IPS DF 19.7 (cell line): ENCODE measurements at places on chromosomes 16 and 17.
A peak's percentile ranks its signal among the peaks of the same experiment; 100 is the strongest.

DNA sequence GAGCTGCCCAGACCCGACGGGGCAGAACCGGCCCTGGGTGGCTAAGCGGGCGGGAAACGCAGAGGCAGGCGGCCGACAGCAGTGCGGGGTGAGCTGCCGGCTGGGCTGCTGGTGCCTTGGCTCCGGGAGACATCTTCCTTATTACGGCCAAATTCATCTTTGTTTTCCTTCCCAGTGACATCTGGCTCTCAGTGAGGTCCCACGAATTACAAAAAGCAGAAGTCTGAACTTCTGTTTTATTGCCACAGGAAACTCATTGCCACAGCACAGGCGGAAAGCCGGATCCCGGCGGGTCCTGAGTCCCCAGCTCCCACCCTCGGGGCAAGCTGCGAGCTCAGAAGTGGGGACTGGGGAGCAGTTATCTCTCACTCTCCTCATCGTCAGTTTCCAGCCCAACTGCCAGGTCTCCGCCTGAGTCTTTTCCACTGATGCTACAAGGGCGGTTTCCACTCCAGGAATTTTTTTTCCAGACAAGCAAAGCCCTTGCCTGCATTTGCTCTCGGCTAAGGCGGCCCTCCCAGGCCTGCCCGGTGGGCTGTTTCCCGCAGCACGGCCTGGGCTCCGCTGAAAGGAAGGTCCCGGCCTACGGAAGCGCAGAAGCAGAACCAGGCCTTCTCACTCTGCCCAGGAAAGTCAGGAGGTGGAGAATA is 40.3 kb downstream of the CBFA2T3 start:
- DNase-seq: no peak

DNA sequence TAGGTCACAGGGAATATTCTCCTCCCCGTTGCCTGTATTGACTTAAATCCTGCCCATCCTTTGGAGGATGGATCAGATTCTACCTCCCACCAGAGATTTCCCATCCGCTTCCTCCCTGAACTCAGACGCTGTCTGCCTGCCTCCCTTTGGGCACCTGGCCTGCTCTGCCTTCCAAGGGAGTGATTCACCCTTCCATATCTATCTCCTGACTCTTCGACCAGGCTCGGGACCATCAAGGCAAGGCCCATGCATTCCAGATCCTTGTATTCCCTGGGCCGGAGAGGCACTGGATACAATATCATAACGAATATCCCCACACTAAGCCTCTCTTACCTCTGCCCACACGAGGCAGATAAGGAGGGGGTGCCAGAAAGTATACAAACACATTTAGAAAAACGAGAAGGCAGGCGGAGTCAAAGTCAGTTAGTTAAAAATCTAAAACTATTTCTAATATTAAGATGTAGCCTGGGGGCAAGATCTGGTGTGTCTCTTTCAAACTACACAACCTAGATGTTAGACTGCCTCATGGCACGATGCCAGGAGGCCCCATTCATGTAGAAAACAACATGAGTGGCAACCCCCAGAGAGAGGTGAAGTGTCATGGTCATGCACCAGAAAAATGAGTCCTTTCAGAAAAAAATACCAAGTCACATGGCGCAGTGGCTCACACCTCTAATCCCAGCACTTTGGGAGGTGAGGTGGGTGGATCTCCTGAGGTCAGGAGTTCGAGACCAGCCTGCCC is 9.2 kb downstream of the PMP22 start:
- DNase-seq: no peak

GRCh38 chr17:81961087-81961511 is at the start of gene NOTUM:
TSS of gene NOTUM (minus strand) at chr17:81961187. CDS start at chr17:81960909, 278 bp downstream.
- no peak for DNase-seq

- no peak for DNase-seq
These were observed 4.1 kb downstream of the CCL2 start for GRCh38 chr17:34259146-34259545.

- DNase-seq: no peak
These were observed 2.8 kb downstream of the WNT3 start for GRCh38 chr17:46815474-46816353.

DNA sequence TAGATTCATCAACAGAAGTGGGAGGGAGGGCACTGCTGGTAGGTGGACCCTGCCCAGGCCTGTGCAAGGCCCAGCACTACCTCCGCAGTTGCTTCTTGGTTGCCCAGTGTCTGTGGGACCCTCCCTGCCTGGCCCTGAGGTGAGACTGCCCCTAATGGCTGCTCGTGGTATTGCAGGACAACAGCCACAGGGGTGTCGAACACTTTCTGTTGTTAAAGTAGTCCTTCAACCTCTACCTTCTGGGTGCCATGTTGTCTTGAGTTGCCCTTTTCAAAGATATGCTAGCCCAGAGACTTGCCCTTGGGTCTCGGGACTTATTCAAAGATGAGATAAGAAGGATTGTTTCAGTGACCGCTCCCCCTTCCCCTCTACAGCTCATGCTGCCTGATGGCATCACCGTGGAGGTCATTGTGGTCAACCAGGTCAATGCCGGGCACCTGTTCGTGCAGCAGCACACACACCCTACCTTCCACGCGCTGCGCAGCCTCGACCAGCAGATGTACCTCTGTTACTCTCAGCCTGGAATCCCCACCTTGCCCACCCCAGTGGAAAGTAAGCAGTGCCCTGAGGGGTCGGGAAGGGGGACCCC is 29.1 kb downstream of the AKAP1 start:
- DNase-seq: no peak

- DNase-seq: peak; percentile 15
These were observed 27.7 kb downstream of the SRL start for GRCh38 chr16:4214215-4214621.

DNA sequence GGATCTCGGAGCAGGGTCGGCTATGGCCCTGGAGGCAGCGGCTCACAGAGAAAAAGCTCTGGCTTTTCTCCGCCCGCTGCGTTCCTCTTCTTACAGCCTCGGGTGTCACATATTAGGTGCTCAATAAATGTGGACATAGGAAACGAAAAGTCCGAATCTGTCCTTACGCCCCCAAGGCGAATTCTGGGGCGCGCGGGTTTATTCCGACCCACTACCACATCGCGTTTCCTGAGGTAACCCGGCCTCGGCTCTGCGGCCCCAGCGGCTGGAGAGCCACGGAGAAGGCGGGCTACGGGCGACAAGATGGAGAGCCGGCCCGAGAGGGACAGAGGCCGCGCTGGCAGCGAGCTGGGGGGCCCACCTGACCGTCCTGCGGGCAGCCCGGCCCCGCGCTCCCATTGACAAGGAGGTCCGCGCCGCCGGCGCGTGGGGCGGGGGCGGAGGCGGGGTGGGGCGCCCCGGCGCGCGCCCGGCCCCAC is 573 bp upstream of the GNAO1 start:
- DNase-seq: no peak

- DNase-seq: peak; percentile 57
These were observed 10.8 kb downstream of the HID1 start for GRCh38 chr17:74961657-74962350.

- no peak for DNase-seq
These were observed 579.7 kb downstream of the CDH13 start for GRCh38 chr16:83206426-83206825.

DNA sequence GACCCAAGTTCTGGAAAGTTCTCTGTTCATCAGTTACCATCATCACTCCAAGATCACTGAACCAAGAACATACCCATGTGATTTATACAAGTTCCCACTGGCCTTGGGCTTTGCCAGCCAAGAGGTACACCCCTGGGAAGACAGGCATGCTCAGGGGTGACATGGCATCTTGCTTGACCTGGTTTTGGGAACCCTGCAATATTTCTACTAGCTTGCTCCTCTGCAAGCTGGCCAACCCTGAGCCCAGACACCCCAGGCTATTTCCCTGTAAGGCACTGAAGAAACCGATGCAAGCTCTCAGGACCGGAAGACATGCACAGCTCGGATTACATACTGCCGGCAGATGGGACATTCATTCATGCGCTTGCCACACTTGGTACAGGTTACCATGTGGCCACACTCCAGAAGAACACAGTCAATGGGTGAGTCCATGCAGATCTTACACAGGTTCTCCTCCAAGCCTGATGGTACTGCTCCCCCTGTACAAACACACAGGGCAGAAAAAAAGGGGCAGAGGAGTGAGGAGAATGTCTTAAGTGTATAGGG is 31.4 kb downstream of the LIG3 start:
- DNase-seq: no peak

- DNase-seq: peak; percentile 75
These were observed at the start of gene CAVIN1 for GRCh38 chr17:42422958-42423712. TSS of gene CAVIN1 (minus strand) at chr17:42423256. CDS start at chr17:42423097, 159 bp downstream.

GRCh38 chr16:57485091-57485915 is 990 bp downstream of the DOK4 start:
- DNase-seq: no peak

- no peak for DNase-seq
These were observed 17.0 kb downstream of the BCL7C start for GRCh38 chr16:30876867-30877266.

GRCh38 chr17:29157310-29157709 is 22.9 kb downstream of the MYO18A start:
- DNase-seq: no peak

DNA sequence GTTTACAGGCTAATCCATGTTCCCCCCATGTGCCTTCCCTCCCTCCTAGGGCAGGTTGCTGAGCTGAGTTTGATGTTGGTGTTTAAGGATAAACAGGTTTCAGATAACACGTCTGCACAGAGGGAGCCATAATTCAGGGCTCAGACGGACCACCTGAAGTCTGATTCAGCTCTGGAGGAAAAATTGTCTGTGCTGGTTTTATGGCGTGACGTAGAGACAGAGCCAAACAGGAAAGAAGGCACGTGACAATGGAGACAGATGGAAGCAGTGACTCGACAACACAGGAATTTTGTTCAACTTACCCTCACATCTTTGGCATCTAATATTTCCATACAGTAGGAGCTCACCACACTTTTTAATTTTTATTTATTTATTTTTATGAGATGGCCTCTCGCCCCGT is 10.7 kb upstream of the USP10 start:
- DNase-seq: no peak

- no peak for DNase-seq
These were observed 30.4 kb upstream of the PAFAH1B1 start for GRCh38 chr17:2563061-2563460.

GRCh38 chr17:36127911-36128310 is 24.3 kb downstream of the CCL4 start:
- DNase-seq: no peak

DNA sequence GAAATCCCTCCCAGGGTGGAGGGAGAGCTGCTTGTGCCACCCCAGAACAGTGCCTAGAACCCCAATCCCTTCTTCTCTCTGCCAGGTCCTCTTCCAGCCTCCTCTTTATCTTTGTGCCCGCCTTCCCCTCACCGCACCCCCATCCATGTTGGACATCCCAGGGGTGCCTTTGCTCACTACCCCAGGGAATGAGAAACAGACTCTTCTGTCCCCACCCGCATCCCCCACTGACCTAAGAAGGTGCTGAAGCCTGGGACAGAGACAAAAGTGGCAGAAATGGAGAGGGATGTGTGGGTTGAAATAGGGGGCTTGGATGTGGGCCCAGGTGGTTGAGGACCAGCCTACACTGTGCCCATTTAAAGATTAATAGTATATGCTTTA is 17.0 kb downstream of the ALOX15B start:
- DNase-seq: no peak

- DNase-seq: no peak
These were observed 21.5 kb upstream of the MYH13 start for GRCh38 chr17:10394201-10394887.

- no peak for DNase-seq
These were observed 539 bp upstream of the GABARAPL2 start for GRCh38 chr16:75565640-75566039.

GRCh38 chr17:46120537-46120936 is 72.7 kb downstream of the KANSL1 start:
- DNase-seq: no peak

- DNase-seq: no peak
These were observed 351.2 kb downstream of the SEC14L1 start for GRCh38 chr17:77491921-77492445.

DNA sequence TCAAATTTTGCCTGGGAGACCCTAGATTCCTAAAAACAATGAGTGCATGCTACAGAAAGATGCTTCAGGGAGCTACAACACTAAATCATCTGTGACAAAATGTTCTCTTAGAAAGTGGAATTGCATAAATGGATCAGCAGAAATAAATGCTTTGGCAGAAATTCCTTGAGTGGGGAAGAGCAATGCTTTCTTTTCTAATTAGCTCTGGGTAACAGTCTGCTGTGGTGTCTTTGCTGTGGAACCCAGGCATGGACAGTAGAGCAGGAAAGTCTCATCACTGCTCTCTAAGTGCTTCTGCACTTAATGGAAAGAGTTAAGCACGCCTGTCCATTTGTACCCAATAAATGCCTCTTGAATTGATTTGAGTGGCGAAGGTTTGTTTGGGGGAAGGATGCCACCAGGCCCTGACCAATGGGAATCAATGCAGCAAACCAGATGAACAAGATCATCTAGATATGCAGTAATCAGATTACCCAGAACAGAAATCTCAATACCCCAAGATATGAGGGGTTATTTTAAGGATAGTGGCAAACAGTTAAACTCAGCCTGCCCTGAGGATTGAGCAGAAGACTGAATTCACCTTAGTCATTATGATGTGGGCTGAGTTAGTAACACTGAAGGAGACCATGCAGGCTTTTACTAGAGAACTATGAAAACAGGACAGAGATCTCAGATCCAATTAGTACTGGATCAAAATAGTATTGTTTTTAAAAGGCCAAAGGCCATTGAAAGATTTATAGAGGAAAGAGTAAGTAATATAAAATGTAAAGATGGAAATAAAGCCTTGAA is 13.6 kb downstream of the HLF start:
- no peak for DNase-seq

DNA sequence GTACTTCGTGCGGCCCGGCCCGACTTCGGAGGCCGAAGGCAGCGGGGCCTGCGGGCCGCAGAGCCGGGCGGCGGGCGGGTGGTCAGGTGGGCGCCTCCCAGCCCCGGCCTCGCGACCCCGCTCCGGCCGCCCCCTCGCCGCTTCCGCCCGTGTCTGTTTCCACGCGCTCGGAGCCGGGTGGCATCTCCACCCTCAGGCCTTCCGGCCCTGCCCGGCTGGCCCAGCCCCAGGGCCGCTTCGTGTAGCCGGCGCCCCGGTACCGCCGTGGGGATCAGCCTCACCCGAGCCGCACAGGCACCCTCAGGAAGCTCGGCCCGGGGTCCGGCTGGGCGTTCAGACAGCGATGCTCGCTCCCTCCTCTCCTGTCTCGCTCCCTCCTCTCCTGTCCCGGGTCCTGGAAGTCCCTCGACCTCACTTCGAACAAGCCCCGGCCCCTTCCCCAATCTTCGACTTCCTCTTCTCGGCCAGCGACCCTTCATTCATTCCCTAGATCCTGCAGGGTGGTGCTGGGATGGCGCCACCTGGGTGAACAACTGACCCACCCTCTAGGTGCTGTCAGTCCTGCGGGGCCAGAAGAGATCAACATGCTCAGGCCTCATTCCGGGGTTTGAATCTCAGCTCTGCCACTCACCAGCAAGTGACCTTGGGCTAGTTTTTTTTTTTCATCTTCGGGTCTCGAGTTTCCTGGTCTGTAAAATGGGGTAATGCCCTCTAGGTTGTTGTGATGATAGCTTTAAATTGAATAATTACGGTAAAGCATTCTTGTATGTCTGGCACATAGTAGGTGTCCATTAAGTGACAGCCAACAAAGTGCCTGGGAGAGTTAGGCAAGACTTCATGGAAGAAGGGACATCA is 610 bp downstream of the VPS4A start:
- no peak for DNase-seq

- DNase-seq: no peak
These were observed 14.7 kb downstream of the LRRC75A start for GRCh38 chr17:16477255-16477654.

- no peak for DNase-seq
These were observed at the start of gene SLC16A3 for GRCh38 chr17:82228842-82229697. TSS of gene SLC16A3 (plus strand) at chr17:82229042. CDS start at chr17:82236009, 6,967 bp downstream.

- DNase-seq: no peak
These were observed 2.5 kb upstream of the ATP6V0C start for GRCh38 chr16:2511128-2511800.

GRCh38 chr17:29291163-29291752 is 2.7 kb downstream of the NUFIP2 start:
- DNase-seq: no peak
